ENCODE measurements at places on chromosomes 2 and 18.

DNA sequence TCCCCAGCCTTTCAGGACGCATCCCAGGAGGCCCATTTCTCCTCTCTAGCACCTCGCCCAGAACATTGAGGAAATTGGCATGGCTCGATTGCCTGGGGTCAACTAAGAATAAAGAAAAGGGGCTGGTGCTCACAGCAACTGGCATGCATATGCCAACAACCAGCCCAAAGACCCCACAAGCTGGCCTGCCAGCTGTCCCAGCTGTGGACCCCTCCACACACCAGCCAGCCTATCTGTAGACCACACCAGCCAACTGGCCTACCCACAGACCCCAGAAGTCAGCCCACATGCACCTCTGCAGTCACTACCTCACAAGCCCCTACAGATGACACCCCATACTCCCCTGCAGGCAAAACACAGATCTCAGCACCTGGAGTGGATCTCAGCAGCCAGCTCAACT is 123.8 kb upstream of the ID2 start:
- DNase-seq, result no peak

DNA sequence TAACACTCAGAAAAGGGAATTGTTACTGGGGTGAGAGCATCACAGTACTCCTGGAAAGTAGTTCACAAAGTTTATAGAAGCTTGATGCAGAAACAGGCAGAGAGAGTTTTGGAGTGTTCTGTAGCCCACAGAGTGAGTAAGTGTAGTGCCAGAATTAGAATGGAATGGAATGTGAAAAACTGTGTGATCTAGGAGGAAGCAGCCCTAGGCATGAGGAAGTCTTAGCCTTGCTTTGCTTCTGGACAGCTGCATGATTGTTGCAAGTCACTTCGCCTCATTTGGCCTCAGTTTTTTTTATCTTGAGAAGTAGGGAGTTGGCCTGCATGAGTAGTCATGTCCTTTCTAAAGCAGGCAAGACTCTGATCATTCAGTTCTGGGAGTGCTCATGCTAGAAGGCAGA is 10.9 kb downstream of the SERPINB12 start:
- DNase-seq, result no peak

- DNase-seq, result no peak
These were observed 33.2 kb downstream of the ANKRD29 start for GRCh38 chr18:23629444-23629946.

GRCh38 chr2:205754924-205755321 is 72.6 kb downstream of the NRP2 start:
- DNase-seq, result no peak

- no peak for DNase-seq
These were observed 52.8 kb downstream of the MYO7B start for GRCh38 chr2:127588241-127588640.

DNA sequence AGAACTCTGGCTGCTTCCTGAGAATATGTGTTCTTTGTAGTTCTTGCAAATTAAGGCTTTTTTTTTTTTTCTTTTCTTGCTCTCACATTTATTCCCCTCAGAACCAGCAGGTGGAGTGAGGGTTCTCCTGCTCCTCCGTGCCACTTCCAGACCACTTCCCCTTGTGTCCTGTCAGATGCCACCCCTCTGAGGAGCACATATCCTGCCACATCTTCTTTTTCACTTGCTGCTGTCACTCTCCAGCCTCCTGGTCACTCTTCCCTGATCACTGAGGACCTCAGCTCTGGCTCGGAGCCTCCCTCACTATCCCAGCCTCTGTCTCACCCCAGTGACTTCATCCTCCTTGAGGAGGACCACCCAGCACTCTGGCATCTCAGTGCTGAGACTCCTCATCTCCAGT is 100.5 kb downstream of the TACR1 start:
- DNase-seq, result no peak

GRCh38 chr2:233690444-233690843 is 2.2 kb upstream of the UGT1A6 start:
- DNase-seq, result no peak
